GM12865 (cell line): ENCODE measurements at places on chromosomes 16 and 17.
A peak's percentile ranks its signal among the peaks of the same experiment; 100 is the strongest.

GRCh38 chr17:51533821-51534220, 273.5 kb downstream of the UTP18 start:
- DNase-seq: no peak

- no peak for DNase-seq
Measured at GRCh38 chr16:2987833-2988232, 7.6 kb upstream of the PKMYT1 start.

DNA sequence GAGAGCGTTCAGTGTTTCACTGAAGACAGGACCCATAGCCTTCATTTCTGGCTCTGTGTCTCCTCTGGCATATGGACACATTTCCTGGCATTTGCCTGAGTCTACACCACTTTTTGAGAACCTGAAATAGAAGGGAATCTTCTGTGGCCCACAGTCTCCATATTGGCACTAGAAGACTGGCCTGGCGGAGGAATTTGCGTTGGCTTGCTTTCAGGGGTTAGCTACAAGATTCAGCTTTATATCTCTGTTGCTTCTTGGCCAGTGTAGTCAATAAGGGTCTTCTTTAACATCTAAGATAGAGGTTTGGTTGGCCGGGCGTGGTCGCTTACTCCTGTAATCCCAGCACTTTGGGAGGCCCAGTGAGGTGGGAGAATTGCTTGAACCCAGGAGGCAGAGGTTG, 12.8 kb upstream of the CLEC18C start:
- no peak for DNase-seq

GRCh38 chr17:7932949-7933348, 943 bp downstream of the CNTROB start:
- peak; percentile 50 for DNase-seq

DNA sequence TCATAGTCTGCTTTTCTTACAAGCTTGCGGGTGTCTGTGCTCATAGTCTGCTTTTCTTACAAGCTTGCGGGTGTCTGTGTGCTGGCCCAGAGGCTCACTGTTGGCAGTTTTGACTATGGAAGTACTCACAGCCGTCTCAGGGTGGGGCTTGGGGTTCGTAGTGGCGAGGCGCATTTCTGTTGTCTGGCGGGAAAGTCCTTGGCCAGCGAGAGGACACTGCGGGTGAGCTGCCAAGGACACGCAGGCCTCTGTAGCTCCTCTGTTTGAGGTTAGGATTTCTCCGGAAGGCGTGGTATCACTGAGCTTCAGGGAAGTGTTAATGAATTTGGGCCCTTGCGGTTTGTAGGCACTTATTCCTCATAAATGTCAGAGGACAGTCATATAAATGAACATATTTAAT, 13.5 kb downstream of the TBCD start:
- DNase-seq: no peak

GRCh38 chr16:78183437-78184237, 84.2 kb downstream of the WWOX start:
- no peak for DNase-seq

DNA sequence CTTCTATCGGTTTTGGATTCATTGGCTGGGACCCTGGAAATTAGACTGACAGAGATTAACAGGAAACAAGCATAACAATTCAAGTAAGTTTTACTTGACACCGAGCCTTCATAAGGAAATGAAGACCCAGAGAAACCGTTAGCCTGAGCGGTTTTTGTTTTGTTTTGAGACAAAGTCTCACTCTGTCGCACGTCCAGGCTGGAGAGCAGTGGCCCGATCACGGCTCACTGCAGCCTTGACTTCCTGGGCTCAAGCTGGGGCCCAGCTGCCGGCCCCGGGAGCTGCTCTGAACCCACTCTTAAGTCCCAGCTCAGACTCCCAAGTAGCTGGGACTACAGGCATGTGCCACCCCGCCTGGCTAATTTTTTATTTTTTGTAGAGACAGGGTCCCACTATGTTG, 321.3 kb downstream of the SEC14L1 start:
- peak; percentile 95 for DNase-seq

GRCh38 chr17:76433693-76434092, 19.3 kb downstream of the UBE2O start:
- DNase-seq: no peak

DNA sequence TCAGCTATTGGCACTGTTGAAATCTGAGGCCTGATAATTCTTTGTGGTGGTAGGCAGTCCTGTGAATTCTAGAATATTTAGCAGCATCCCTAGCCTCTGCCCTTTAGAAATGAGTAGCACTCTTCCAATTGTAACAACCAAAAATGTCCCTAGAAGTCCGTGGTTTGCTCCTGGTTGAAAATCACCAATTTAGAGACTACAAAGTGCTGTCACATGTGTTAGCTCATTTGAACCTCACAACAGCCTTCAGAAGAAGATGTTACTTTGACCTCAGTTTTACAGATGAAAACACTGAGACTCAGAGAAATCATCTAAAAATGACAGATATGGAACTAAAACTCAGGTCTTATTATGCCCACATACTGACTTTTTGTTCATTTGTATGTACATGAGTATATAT, 103.2 kb downstream of the TANC2 start:
- DNase-seq: no peak

DNA sequence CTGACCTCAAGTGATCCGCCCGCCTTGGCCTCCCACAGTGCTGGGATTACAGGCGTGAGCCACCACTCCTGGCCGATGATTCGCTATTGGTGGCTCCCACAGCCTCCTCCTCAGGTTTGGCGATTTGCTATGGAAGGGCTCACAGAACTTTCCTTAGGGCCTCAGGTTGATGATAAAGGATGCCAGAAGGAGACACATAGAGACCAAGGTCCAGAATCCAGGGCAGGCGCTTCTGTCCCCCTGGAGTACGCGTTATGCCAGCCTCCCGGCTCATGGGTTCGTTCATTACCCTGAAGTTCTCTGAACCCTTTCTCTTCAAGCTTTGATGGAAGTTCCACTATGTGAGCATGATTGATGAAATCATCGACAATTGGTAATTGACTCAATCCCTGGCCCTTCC, 19.9 kb downstream of the LGALS3BP start:
- no peak for DNase-seq

DNA sequence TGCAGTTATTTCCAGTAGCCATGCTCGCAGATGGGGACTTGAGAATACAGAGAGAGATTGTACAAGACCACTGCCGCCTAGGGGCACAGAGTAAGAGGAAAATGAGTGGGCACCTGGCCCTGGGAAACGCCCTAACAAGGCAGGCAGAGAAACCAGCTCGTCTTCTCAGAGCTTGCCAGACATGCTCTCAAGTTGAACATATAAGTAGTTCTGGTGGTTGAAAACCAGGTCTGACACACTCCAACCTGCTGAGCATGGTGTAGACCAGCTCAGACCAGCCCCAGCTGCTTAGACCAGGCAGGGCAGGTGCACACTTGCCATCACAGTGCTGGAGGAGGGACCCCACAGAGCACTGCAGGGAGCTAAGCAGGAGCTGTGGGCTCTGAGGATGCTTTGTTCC, 250.5 kb downstream of the CPPED1 start:
- DNase-seq: no peak

- DNase-seq: no peak
Measured at GRCh38 chr16:86205521-86206245, 304.6 kb upstream of the FOXF1 start.

- DNase-seq: no peak
Measured at GRCh38 chr16:5143761-5144620, 46.4 kb upstream of the EEF2KMT start.

- peak; percentile 61 for DNase-seq
Measured at GRCh38 chr17:50931144-50931908, 65.2 kb upstream of the TOB1 start.

- DNase-seq: no peak
Measured at GRCh38 chr16:10086620-10087019, 95.6 kb downstream of the GRIN2A start.

GRCh38 chr17:36752096-36752888, 150.9 kb downstream of the MRM1 start:
- no peak for DNase-seq

DNA sequence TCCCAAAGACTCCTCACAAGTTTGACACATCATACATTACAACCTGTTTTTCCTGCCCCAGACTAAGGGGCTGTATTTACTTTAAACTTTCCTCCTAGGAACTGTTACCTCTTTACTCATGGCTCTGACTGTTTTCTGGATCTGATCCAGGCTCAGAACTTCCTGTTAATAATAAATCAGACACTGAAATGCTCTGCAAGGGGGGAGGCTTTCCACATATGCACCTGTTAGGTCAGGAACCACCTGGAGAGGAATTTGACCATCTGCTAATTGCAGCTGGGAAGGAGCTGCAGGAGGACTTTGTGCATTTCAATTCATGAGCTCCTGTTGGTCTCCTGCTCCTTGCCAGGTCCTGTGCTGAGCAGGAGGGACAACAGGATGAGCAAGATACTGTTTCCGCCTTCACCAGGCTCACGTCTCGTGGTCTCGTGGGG, 476.9 kb upstream of the CDH5 start:
- DNase-seq: no peak

DNA sequence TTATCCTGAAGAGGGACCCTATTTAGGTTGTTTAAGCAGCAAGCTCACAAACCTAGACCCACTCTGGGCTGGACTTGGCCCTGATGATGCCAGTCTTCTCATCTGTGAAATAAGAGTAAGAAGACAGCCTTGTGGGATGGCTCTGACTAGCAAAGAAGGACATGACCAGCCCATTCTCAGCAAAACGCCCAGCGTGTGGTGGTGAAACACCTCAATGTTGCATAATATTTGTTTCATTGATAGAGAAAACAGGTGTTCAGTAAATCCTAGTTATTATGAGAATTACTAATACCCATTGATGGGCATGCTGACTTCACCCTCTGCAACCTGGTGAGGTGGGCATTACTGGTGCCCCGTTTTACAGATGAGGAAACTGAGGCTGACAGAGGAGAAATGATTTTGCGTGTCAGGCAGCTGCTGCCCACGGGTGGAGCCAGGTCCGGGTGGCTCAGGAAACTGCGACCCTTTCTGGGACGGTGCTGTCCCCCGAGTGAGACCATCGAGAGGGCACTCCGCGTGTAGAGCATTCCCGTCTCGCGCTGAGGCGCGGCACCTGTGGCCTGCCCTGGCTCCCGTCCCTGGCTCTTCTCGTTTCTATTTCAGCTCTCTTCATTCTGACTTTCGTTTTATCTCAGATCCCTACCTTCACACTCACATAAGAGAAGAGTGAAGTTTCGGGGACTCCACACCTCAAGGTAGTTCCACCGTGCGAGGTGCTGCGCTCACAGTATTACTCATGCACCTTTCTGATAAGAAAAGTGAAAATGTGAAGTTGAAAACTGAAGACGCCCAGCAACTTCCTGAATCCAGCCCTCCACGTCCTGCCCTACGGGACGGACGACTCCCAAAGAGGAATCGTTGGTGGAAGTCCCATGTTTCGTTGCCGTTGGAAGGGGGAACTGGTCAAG, 48.5 kb downstream of the IRF8 start:
- DNase-seq: peak; percentile 95

GRCh38 chr17:28950752-28951427, 428 bp downstream of the PHF12 start:
- DNase-seq: no peak

DNA sequence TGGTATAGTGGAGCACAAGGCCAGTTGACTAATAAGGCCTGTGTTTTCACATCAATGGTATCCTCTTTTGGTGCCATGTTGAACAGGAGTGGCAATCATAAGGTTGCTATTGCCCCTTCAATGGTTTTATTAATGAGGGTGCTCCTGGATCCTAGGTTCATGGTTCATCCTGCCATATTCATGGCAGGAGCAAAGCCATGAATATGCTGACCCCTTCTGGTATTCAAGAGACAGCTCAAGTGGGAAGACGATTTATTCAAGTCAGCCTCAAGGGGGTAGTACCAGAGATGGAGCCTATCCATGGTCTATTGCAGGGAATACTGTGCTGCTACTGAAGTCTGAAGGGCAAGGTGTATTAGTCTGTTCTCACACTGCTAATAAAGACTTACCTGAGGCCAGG, 2.6 kb downstream of the ABCA9 start:
- no peak for DNase-seq

GRCh38 chr16:57821149-57821971, 19.1 kb upstream of the KIFC3 start:
- no peak for DNase-seq

DNA sequence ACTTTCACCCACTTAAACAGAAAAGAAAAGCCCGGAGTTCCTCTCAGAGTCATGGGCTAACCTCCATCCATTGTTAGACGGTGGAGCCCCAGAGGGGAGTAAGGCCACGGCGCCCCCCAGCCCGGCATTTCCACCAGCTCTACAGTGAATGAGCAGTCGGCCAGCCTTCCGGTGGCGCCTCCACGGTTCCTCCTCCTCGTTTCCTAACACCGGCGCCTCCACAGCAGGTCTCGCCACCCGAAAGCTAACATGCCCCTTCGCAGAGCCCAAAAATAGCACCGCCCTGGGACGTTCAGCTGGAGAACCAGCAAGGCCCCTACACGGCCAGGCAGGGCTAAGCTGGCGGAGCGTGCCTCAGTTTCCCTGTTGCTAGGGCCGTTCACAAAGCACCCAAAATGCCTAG, 858 bp downstream of the MMD start:
- DNase-seq: peak; percentile 55

DNA sequence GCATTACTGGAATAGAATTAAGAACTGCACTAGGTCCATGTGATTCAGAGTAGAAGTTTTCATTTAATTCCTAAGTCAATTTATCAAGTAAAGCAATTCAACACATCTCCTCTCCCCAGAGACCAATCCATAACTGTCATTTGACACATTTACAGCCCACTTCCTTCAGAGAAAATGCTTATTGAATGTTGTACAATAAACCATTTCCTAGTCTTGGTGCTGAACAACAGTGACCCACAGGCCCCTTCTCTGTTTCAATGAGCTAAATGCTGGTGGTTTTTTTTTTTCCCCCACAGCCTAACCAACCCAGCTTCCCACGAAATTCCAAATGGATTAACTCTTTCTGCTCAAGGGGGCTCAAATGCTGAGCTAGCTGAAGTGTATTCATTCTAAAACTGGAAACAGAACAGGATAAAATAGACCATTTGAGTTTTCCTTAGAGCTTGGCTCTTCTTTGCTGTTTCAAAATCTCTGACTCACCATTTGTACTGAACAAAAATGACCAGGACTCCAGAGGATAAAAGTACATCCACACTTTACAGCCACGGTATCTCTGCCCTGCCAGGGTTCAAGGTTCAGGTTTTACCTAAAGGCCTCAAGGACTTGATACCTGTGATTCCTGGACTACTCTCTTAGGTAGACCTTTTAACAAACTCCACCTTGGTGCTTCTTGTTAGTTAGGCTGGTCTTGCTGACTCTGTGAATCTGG, 62.3 kb downstream of the TMEM100 start:
- peak; percentile 21 for DNase-seq

DNA sequence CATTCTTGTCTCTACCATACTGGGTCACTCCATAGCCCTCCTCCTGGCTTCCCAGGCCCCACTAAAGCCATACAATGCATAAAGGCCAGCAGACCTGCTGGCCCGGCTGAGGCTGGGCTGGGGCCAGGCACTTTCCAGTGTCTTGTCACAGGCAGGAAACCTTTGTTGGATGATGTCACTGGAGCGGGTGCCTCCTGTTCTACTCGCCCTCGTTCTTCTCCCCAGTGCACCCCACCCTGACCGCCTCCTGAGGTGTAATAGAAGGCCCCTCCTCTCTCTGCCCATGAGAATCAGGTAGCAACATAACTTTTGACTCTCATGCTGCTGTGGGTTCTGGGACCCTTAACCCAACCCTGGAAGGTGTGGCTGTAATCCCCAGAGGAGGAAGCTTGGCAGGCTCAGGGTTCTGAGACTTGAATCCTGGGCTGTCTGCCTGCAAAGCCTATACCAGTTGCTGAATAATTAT, 54.2 kb upstream of the IL34 start:
- no peak for DNase-seq
